Coronary artery (tissue), 2 donors: ENCODE measurements at places on chromosomes 5 and 9.

GRCh38 chr5:6858419-6858818, 145.2 kb downstream of the TENT4A start:
- DNase-seq, result peak; percentile 36

GRCh38 chr5:5164163-5164562, 24.0 kb downstream of the ADAMTS16 start:
- DNase-seq, result no peak

DNA sequence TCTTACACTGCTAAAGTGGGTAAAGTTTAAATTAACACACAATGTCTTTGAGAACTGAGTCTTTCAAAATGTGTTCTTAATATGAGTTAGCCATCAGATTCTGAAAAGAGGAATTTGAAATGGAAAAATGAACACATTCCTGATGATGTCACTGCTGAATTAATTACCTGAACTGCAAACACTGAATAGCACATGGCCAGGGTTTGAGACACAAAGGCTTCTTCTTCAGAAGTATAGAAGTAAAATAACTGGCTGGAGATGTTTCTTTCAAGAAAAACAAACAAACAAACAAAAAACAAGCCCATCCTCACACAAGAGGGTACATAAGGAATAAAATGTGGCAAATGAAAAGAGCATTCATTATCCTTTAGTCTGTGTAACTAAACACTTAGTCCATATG, 7.1 kb downstream of the GLIS3 start:
- DNase-seq, result no peak

GRCh38 chr9:26801772-26802171, 90.8 kb downstream of the CAAP1 start:
- no peak for DNase-seq

DNA sequence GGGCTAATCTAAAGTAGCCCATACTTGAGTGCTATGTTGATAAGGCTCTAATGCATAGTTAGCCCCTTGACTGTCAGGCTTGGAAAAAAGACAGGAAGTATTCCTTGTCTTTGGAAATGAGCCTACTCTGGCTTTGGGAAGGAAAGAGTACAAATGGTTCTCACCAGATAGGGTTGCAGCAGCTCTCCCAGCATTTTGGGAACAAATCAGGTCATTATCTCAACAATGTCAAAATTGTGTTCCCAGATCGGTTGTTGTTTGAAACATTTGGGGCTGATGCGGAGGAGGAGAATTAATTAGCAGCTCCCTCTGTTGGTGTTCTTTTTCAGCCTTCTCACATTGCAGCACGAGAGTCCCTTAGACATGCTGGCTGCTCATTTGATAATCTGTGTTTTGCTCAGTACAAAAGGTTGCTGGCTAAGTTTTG, 294.7 kb upstream of the DMRT1 start:
- DNase-seq, result no peak

GRCh38 chr5:76526950-76527583, 96.1 kb downstream of the F2RL2 start:
- DNase-seq, result no peak
